Umbilical cord (tissue), 2 donors: ENCODE measurements at places on chromosomes 3 and 15. TPM values are rescaled to one million over a fixed set of nuclear protein-coding genes. Genes with fewer than 3 reads are reported as not detected.

DNA sequence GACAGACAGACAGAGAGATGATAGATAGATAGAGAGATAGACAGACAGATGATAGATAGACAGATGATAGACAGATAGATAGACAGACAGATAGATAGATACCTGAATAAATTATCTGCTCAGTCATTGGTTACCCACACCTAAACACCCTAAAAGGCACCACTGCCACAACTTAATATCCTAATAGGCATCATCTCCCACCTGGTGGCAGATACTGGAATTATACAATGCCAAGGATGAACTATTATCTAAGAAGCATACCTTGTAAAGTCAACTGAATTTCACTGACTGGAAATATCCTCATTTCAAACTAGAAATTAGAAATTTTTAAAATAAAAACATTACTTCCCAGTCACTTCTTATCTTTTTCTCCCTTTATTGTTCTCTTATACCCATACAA is 19.4 kb upstream of the ATP8B4 start:
- DNase-seq: no peak

DNA sequence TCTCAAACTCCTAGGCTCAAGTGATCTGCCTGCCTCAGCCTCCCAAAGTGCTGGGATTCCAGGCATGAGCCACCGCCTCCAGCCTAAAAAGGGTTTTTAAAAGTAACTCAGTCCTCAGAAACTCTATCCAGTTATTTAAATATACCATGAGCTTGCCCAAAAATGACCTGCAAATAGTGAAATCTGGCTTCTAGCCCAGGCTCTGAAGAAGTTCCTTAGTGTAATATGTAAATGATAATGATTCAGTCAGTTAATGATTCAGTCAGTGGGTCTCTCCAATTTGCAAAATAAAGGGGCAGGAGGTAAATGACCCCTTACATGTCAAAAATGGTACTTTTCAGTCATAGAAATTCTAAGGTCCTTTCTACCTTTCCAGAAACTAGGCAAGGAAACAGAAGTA is 28.8 kb downstream of the LRRC2 start:
- no peak for DNase-seq

DNA sequence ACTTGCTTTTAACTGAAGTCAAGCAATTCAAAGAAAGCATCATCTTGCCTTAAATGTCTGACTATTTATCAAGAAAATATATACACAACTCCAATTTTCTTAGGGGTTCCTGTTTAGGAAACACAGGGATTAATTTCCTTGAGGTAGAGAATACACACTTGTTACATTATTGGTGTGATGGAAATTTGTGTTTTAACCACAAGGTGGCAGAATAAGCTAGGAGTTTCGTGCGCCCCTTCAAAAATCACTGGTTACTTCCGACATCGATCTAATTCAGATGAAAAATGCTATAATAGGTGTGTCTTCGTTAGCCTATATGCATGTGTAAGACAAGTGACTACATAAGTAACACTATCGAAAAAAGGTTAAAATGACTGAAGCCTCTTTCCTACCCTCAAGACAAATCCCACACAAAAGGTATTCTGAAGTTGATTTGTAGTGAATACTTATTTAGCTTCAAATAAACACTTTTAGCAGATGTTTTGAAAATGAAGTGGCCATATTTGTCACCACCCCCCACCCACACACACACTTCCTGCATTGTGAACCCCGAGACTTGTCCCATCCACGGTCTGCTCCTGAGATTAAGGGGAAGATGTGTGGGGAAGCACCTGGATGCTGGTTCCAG is 246.5 kb downstream of the ROBO1 start:
- peak; percentile 51 for DNase-seq

GRCh38 chr3:25155652-25156471 is 272.2 kb upstream of the RARB start:
- no peak for DNase-seq

DNA sequence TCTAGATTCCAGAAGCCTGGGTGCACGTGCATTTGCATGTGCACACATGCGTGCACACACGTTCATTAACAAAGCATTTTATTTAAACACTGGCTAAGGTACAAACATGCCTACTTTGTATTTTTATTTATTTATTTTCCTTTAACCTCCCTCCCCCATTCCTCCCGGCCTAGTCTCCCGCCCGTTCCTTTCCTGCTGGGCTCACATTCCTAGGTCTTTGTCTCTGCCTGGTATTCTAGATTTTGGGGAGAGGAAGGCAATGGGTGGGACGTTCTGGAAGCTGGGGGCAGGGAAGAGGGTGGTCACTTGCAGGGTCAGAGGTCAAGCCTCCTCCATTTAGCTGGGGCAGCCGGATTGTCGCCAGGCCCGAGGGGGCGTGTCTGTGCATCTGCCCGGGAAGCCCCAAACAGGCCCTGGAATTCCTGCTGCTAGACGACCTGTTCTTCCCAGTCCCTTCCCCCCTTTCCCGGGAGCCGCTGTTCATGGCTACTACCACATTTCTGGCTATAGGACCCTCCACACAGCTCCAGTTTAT is 51.8 kb downstream of the TRIM71 start:
- no peak for DNase-seq

DNA sequence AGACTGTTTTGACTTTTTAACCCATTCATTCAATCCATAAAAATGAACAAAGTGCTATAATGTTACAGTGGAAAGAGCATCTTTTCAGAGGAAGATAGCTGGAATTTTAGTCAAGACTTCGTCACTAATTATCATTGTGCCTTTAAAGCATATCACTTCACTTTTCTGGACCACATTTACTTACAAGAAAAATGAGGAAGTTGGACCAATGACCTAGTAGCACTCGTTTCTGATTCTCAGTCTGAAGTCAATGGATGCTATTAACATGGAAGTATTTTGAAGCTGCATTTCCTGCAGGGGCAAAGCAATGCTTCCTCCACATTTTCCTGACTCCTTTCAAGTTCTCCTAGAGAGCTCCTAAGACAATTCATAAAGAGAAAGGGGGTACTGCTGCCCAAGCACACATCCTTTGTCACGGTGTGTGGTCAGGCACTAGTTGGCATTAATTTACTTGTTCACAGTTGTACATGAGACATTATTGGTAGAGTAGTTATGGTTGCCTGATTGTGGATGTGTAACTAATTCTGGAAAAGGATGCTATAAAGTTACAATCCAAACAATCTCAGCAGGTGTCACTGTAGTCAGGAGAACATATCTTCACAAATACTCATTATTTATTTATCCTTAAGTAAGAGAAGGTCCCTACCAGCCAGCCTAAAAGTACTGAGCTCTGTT is 1049.1 kb downstream of the FHIT start:
- no peak for DNase-seq

DNA sequence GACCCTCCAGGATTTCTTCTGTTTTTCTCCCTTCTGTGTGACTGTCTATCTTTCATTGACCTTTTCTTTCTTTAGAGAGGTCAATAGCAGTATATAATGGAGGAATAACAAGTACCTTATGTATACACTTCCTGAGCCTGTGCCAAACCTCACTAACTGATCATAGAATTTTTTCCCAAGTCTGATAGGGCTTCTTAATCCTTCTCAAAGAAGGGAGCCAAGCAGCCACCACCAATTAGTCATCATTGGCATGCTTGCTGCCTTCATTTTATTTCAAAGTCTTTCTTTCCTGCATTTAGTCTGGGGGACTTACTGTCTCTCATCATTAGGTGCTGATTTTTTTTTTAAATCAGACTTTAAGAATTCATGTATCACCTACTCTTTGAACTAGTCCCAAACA is 327.0 kb downstream of the FEZF2 start:
- DNase-seq: no peak

DNA sequence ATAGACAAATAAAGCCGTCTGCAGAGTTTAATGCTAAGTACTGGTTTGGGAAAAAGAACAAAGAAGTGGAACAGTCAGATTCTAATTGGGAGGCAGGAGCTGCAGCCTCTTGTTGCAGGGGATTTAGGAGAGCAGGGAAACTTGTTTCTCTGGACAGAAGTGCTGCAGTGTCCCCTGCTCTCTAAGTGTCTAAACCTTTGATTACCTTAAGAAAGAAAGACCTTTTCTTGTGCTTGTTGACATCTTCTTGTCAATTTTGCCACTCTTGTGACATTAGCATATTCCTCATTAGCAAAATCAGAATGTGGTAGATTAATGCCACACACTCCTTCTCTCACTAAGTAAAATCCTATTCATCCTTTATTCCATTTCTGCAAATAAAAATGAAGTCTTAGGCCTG is 38.8 kb downstream of the TRAT1 start:
- DNase-seq: no peak

- peak; percentile 72 for DNase-seq
Measured at GRCh38 chr3:11059090-11059798, 66.7 kb downstream of the SLC6A1 start.

- no peak for DNase-seq
Measured at GRCh38 chr3:124768812-124769211, 38.6 kb downstream of the UMPS start.

DNA sequence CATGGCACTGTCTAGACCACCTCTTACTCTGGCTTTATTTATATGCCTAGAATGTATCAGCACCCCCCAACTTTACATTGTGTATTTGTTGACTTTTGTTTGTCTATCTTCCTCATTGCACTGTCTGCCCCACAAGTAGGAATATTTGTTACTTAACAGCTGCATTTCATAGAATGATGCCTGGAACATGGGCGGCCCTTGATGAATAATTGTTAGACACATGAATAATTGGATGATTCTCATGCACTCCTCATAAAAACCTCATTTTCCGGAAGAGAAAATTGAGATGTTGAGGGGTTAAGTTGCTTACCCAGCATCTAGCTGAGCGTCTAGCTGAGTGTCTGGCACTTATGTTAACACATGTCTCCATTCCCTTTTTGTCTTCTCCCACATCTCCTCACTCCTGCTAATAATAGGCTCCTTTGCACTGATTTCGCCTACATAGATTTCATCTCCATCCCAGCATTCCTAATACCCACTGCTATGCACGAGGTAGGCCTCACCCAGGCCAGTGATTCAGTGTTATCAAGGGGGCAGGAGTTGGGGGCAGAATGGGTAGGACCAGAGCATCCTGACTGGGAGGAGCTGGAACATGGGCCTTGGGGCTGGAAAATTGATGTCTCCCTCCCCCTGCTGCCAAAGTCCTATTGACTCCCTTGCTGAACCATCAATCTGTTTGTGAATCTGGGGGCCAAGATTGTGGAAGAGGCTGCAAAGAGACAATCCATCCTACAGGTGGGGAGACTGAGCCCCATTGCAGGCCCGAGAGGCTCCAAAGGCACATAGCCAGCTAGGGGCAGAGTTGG is 7.8 kb upstream of the WNT7A start:
- DNase-seq: no peak

- peak; percentile 99 for DNase-seq
Measured at GRCh38 chr15:41230650-41231421, at the start of the genes CHP1 and EXD1. Gene CHP1, plus strand, starts transcription at chr15:41231268. Its CDS starts 115 bp downstream, at chr15:41231383. Gene EXD1, minus strand, starts transcription at chr15:41230757. Its CDS starts 4,182 bp downstream, at chr15:41226575.

DNA sequence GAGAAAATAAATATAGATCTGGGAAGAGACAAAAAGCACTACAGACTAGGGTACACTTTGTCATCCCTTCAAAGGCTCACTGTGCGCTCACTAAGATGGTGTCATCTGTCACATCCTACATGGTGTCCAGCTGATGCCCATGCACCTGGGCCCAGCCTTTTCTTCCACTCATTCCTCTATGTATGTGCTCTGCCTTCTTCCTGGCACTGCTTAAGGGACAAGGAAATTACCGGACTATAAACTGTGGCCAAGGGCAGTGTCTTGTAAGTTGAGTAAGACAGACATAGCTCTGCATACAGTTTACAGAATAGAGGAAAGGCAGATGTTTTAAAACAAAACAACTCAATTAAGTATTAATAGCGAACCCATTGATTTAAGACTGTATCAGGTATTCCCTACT is 52.9 kb downstream of the ARHGAP31 start:
- no peak for DNase-seq

GRCh38 chr3:55122312-55122711 is 194.5 kb upstream of the LRTM1 start:
- DNase-seq: no peak

GRCh38 chr15:57237301-57237642 is 139.0 kb upstream of the CGNL1 start:
- no peak for DNase-seq

DNA sequence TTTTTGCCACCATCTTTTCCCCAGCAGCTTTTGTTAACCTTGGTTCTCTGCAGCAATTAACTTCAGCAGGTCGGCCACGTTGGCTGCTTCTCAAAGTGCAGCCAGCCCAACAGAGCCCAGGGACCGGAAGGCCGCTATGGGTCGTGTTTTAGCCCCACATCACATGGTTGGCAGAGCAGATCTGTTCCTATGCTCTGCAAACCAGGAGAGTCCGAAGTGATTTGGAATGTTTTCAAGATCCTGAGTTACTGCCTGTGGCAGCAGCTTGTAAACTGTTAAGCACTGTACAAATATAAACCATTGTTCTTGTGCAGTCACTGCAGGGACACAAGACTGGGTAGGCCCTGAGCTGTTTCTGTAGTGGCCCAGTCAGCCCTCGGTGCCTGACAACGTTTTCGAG is 69.6 kb upstream of the MYZAP start:
- DNase-seq: no peak

DNA sequence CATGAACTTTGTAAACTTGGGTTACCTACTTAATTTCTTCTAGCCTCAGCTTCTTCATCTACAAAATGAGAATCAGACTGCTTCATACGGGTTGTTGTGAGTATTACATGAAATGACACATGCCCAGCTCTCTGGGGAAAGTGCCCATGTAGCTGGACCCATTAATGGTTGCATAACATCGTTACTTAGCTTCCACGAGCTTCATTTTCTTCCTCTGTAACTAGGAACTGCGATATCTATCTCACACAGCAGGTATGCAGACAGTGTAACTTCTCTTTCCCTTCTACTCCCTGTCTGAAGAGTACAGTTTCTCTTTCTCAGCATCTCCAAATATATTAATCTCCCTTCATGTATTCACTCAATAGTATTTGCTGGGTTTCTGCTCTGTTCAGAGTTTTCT is 37.9 kb upstream of the DLG1 start:
- DNase-seq: no peak

- no peak for DNase-seq
Measured at GRCh38 chr15:87031540-87032230, 952.0 kb downstream of the AGBL1 start.

DNA sequence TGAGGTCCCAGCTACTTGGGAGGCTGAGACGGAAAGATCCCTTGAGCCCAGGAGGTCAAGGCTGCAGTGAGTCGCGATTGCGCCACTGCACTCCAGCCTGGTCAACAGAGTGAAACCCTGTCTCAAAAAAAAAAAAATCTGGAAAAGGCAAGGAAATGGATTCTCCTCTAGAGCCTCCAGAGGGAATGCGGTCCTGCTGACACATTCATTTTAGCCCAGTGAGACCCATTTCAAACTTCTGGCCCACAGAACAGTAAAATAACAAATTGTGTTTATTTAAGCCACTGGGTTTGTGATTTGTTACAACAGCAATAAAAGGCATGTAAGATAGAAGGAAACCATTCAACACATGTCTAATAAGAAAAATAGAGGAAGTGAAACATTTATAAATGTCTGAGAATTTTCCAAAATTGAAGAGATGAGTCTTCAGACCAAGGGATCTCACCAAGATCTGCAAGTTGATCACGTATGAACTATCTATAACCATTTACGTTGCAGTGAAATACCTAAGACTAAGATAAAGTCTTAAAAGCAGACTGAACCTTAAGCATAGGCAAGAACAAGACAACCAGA is at the start of gene HTR3E:
Gene HTR3E, plus strand, starts transcription at position 254 of the 573 bp plus-strand sequence. CDS start 466 bp downstream, outside the sequence.
- DNase-seq: no peak

Gene C2CD4A
- 0.72 TPM for total RNA-seq

Gene SNTN
- 6.3 TPM for total RNA-seq

Gene LSG1
- 34.9 TPM for total RNA-seq

Gene FETUB
- 1.2 TPM for total RNA-seq

Gene LRRK1
- 14.0 TPM for total RNA-seq

Gene TRH
- not detected for total RNA-seq

Gene GHSR
- total RNA-seq: 1.4 TPM

Gene TMEM40
- total RNA-seq: 4.8 TPM

Gene VIPR1
- 4.1 TPM for total RNA-seq

Gene LRTM1
- total RNA-seq: not detected

Gene TMEM212
- 1.7 TPM for total RNA-seq

Gene ROPN1
- total RNA-seq: 1.4 TPM

Gene FSD2
- 1.2 TPM for total RNA-seq
